AML-193 (cell line): ENCODE measurements at places on chromosomes 2 and 18.

DNA sequence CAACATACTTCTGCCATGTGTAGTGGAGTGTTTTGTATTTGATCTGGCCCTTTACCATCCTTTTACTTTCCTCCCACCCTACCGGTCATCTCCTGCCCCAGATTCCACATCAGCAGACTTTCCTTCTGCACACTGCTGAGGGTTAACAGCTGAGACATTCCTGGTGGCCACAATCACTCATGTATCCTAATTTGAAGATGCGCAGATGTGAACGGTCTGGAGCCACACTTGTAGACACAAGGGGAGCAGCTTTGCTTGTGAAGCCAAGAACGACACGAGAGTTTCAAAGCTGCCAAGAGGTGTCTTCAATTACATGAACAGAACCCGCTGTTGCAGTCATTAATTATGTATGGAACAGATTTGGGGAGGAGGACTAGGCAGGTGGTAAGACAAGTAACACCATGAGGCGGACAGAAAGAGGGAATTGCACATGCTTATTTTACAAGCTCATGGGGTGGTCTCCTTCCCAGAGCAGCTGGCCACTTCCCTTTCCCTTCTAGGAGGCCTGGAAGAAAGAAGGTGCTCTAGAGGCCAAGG, 260.7 kb upstream of the KLHL29 start:
- no peak for DNase-seq

- no peak for DNase-seq
Measured at GRCh38 chr2:84884449-84884848, 3.6 kb upstream of the TRABD2A start.

- DNase-seq = no peak
Measured at GRCh38 chr18:69469444-69469919, 68.8 kb downstream of the DOK6 start.

GRCh38 chr2:46213906-46214305, 83.3 kb upstream of the EPAS1 start:
- no peak for DNase-seq

GRCh38 chr2:217045700-217046475, 186.0 kb upstream of the TNP1 start:
- no peak for DNase-seq

- DNase-seq = no peak
Measured at GRCh38 chr2:85457877-85458316, 39.4 kb downstream of the SH2D6 start.

- no peak for DNase-seq
Measured at GRCh38 chr2:62099523-62100175, 96.3 kb upstream of the B3GNT2 start.

DNA sequence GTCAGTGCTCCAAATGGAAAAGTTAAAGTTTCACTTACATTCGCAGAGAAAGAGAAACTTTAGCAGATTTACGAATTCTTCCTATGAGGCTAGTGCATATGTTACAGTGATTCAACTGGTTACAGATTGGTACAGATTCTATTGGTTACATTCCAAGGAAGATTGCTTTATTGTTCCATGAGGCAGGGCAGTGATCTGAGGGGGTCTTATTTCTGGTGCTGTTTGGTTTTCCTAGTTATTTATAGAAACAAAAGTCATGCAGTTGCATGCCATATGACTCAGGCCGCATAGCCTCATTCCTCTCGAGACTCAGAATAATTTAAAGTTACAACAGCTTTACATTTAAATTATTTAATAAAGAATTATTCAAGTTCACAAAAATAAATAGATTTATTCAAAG, 385.4 kb upstream of the SYT4 start:
- DNase-seq = no peak

- no peak for DNase-seq
Measured at GRCh38 chr2:231394211-231395141, 1.0 kb upstream of the B3GNT7 start.

- DNase-seq = no peak
Measured at GRCh38 chr2:41698678-41699422, 349.0 kb upstream of the PKDCC start.

GRCh38 chr2:191108331-191108730, 42.5 kb downstream of the STAT4 start:
- DNase-seq = no peak

GRCh38 chr2:73968357-73968937, 16.3 kb upstream of the TET3 start:
- DNase-seq = no peak

GRCh38 chr2:218245214-218245613, 15.6 kb upstream of the GPBAR1 start:
- DNase-seq = no peak

DNA sequence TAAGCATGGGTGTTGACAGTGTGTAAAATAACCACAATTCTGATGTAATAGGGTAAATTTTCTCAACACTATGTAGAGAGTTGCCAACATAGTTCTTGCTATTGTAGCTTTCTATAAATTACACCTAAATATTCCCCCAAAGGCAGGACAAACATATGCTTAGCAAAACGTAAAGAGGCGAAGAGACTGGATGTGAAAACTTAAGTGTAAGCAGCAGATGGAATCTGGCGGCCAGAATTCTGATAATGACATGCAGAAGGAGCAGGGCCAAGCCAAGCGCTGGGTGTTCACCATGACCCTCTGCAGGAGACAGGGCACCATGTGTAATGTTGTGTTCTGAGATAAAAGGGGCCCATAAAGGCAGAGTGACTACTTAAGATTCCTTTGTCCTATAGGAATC, 105.2 kb upstream of the ZNF521 start:
- DNase-seq = no peak

GRCh38 chr2:49936965-49937364, 782.6 kb upstream of the FSHR start:
- DNase-seq = no peak

- no peak for DNase-seq
Measured at GRCh38 chr2:17539611-17540092, 844 bp upstream of the VSNL1 start.

- DNase-seq = no peak
Measured at GRCh38 chr18:62588217-62588616, 65.4 kb downstream of the ZCCHC2 start.

GRCh38 chr2:34266908-34267697, 668.0 kb upstream of the FAM98A start:
- DNase-seq = no peak

DNA sequence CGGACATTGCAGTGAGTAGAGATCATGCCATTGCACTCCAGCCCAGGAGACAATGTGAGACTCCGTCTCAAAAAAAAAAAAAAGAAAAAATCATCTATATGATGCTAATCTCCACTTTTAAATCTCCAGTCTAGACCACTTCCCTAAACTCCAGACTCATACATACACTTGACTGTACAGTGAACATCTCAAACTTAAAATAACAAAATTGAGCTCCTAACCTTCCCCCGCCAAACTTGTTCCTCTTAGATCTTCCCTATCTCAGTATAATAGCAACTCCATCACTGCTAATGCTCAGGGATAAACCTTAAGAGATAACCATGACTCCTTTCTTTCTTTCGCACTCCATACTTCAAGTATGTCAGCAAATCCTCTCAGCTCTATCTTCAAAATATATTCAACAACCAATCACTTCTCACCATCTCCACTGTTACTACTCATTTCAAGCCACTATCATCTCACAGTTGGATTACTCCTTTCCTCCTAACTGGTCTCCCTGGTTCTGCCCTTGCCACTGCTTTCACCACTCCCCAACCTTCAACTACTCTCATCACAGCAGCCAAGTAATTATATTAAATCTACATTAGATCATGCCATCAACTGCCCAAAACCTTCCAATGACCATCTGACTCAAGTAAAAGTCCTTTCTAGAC, 12.0 kb downstream of the MEMO1 start:
- no peak for DNase-seq

- peak; percentile 7 for DNase-seq
Measured at GRCh38 chr18:25832001-25832604, 258.3 kb downstream of the SS18 start.

DNA sequence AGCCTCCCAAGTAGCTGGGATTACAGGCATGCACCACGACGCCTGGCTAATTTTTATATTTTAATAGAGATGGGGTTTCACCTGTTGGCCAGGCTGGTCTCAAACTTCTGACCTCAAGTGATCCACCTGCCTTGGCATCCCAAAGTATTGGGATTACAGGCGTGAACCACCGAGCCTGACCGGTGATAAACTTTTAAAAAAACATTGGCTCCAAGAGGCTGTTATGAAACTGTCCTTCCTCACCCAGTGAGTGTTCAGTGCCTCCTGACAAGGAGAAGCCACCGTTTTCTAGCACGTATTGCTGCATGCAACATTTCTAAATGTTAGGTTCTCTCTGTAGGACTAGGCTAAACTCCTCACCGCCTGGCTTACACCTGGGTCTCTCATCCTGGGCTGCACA, 63.3 kb downstream of the EDAR start:
- no peak for DNase-seq

- DNase-seq = no peak
Measured at GRCh38 chr2:129329574-129329973, 649.9 kb upstream of the RAB6C start.

DNA sequence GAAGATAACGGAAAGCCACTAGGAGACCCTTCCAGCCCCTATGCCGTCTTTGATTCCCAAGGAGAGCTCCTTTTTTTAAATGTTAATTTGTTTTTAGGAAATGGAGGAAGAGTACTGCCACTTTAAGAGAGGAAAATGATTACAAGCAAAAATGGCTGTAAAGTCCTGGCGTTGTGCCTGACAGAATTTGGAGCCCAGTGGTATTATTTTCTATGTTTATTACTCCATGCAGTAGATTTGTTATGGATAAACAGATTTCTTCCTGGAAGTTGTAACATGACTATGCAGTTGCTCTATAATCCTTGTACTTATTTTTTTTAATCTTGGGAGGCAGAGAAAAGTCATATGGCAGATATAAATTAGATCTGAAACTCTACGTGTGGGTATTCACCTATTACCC, 141.3 kb downstream of the GBX2 start:
- DNase-seq = no peak

GRCh38 chr2:231372326-231372725, 23.2 kb upstream of the B3GNT7 start:
- no peak for DNase-seq

DNA sequence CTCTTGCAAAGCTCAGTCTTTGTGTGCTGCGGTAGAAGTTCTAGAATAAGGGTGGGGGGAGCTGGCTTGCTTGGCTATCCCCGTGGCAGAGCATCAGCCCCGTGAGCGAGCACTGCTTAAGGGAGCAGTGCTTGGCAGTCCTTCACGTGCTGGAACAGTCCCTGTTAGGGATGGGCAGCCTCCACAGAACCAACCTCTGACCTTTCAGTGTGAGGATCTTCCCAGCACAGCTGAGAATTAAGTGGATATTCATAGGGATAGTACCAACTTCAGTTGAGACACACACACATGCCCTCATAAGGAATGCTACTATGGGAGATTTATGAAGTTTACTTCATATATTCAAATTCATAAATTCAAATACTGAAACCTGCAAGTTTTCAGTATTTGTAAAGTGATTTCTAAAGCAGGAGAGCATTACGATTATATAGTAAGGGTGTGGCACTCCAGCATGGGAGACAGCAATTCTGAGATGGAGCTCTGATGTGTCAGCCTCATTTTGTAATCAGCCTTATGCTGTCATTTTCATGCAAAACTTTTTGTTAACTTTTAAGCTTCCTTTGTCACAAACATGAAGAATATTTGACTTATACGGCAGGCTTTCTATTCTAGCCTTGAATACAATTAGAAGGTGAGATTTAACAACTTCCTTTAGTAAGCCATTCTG, 39.5 kb downstream of the ATP9B start:
- DNase-seq = no peak
